H54 (cell line): ENCODE measurements at places on chromosomes 16 and 17.

DNA sequence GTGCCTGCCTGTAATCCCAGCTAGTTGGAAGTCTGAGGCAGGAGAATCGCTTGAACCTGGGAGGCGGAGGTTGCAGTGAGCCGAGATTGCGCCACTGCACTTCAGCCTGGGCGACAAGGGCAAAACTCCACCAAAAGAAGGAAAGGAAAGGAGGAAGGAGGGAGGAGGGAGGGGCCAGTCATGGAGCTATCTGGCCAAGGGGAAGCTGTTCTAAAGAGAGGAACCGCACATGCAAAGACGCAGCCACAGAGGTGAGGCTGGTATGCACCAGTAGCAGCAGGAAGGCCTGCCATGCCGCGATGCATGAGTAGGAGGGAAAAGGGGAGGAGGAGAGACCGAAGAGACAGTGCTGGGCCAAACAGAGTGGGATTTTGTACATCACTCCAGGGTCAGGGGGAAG lies 35.9 kb downstream of the HSBP1 start:
- no peak for DNase-seq

DNA sequence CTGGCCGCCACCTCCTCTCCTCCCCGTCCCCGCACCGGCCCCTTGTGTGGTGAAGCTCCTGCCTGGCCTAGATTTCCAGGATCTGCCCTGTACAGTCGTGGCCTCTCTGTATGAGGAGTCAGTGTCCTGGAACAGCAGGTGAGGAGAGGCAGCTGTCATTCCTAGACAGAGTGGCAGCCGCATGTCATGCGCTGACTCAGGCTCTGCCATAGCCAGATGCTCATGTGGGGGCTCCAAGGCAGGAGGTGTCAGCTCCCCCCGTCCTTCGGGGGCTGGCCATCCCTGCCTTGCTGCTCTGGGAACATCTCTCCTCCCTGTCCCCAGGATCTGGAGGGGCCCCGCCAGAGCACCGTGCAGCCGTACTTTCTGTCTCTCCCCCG lies 60.4 kb downstream of the BAIAP2 start:
- no peak for DNase-seq

DNA sequence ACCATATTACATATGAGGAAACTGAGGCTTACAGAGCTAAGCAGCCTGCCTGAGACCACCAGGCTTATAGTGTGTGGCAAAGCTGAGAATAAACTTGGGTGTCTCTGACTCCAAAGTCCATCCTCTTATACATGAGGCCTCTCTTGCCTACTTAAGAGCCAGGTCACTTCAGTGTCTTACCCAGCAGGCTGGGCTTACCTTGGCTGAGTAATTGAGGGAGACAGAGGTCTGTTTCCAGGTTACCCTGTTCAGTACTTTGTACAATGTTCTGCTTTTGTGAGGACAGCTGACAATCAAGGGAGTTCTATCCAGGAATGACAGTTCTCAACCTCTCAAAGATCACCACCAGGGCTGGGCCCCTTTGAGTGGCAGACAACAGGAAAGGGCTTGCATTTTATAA lies 14.4 kb downstream of the NDUFAB1 start:
- DNase-seq, result no peak

GRCh38 chr17:74749279-74750038 lies 1.0 kb downstream of the NHERF1 start:
- DNase-seq, result no peak

DNA sequence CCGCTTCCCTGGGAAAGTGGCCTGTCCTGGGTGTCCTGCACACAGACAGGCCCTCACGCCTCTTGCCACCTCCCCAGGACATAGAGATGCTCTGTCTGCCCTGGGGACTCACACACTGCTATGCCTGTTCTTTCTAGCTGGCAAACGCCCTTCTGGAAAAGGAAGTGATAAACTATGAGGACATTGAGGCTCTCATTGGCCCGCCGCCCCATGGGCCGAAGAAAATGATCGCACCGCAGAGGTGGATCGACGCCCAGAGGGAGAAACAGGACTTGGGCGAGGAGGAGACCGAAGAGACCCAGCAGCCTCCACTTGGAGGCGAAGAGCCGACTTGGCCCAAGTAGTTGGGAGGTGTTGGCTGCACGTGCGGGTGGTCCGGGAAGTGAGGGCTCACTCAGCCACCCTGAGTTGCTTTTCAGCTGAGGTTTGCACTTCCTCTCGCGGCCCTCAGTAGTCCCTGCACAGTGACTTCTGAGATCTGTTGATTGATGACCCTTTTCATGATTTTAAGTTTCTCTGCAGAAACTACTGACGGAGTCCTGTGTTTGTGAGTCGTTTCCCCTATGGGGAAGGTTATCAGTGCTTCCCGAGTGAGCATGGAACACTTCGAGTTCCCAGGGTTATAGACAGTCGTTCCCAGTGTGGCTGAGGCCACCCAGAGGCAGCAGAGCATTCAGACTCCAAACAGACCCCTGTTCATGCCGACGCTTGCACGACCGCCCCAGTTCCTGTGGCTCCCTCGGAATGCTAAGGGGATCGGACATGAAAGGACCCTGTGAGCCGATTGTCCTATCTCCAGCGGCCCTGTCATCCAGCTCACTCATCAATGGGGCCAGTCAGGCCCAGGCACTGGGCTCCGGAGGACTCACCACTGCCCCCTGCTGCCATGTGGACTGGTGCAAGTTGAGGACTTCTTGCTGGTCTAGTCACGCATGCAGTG lies 3.5 kb upstream of the RPL13 start:
- peak; percentile 76 for DNase-seq

DNA sequence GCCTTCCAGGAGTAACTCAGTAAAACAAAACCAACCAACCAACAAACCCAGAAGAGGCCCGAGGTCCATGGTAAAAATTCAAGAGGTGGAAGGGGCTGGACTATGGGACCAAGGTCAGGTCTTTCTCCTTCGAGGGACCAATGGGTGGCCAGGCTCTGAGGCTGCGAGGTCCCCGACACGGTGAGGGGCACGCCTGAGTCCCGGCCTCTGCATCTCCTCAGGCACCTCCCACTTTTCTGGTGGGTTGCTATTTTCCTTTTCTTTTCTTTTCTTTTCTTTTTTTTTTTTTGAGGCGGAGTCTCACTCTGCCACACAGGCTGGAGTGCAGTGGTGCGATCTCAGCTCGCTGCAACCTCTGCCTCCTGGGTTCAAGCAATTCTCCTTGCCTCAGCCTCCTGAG lies 18.0 kb downstream of the CD7 start:
- no peak for DNase-seq

DNA sequence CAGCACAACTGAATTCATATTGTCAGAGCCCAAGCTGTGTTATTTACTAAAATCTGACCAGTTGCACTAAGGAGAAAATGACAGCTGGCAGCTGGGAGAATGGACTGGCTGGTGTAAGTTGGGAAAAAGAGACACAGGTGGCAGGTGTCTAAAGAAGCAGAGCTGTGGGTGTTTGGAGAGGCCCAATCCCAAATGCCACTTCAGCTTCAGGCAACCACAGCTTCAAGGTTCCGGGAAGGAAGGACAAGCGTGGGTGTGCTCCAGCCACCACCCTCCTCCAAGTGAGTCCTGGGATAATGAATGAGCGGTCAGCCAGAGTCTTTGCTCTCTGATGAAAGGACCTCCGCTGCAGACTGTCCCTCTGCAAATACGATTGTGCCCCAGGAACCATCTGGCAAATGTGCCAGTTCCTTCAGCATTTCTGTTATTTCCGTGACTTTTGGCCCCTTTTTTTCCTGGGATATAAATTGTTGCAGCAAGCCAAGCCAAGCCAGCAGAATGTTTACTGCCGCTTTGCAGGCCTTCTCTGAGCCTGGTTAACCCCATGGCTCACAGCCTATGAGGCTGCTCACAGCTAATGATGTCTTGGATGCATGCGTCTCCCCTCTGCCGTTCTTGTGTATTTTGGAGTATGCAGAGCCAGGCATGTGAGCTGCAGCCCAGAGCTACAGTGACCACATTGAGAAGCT lies 9.5 kb upstream of the RHBDL3 start:
- DNase-seq, result no peak

GRCh38 chr16:10883004-10883403 lies 6.0 kb downstream of the CIITA start:
- DNase-seq, result no peak

- DNase-seq, result peak; percentile 56
Observed at GRCh38 chr16:29877266-29877961, 14.4 kb upstream of the CDIPT start.

DNA sequence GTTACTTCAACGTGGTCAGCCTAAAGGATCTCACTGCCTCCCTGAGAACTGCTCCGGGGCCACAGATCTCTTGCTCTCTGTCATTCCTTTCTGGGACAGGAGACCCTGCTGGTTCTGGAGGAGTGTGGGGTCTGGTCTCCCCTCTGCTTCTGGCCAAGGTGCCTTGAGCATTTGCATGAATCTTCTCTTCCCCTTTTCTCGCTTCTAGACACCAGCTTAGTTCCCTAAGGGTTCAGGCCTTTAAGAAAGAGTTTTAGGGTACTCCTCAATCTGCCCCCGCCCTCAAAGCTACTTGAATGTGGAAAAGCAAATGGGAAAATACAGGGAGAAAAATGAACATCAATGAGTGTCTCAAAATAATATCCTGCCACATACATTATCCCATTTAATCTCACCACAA lies 48.1 kb downstream of the WSB1 start:
- no peak for DNase-seq
